ENCODE measurements at places on chromosomes 2 and 18.

DNA sequence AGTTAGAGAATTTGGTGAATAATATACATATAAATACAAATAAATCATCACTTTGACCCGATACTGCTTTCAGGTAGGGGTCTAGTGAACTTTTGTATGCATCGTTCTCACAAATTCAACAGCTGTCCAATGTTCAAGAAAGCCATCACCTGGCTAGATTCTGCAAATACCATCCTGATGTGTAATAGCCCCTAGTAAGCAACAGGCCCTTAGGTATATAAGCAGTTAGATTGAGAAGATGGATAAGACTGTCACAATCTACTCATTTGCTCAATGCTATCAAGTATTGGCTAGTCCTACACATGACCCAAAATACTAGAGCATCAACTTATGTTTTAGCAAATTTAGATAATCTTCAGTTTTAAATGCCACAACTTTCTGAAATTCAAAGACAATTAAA lies 20.7 kb upstream of the DSG1 start:
- no peak for DNase-seq

DNA sequence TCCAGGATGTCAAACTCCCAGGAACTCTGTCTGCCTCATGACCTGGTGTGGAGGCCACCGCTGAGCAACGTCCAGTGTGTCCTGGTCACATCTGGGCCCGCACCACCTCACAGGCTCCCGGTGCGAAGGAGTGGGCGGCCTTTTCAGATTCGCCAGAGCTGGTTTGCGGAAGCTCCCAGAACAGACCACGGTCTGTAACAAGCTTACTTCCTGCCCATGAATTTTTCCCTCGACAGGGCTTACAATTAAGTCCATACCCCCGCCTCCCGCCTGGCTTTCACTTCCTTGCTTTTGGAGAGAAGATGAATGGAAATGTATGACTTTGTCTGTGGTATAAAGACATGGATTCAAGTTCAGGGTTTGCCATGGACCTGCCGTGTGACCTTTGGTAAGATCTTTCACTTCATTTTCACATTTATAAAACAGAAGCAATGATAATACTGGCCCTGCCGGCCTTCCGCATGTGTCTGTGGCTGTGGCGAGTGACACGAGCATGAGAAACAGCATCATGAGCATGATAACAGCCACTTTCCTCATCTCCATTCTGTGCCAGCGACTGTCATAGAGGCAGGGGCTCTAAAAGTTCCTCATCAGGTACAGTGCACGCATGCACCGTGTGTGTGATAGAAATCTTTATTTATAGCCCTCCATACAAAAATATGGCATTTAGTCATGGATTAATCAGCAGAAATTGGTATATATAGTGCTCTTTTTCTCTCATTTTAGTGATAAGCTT lies 31.0 kb upstream of the KCNF1 start:
- DNase-seq, result no peak

DNA sequence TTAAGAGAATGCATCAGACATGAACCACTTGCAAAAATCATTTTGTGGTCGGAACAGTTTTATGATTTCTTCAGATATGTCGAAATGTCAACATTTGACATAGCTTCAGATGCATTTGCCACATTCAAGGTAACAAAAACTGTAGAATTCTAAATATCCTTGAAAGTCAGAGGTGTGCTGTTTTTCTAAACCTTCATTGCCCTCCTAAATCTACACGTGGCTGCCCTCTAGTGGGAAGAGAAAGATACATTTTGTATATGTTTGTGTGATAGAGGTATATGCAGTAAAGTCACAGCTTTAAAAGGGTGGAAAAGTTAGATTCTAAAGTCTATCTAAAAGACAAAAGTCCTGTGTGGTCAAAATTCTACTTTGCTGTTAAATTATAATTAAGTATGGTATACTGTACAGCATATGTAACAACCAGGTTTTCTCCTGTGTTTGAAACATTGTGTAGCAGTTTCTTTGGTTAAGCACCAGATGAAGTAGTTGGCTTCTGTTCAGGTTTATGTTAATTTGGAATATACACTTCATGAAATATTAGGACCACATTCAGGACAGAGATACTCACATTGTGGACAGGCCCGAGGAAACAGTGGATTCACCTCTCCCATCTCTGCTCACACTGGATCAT lies 65.9 kb upstream of the ITM2C start:
- peak; percentile 45 for DNase-seq

DNA sequence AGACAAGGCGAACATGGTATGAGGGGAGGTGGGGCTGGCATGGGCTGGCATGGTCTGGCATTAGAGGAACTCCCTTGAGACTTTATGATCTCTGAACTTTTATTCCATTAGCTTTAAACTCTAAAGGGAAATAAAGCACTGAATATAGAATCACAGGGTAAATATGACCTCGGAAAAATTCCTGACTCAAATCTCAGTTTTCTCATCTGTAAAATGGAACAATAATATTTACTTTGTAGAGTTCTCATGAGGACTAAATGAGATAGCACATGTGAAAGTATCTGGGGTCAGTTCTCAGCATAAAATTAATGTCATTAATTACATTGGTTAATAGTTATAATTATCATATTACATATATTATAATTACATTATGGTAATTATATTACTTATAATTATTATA lies 65.9 kb downstream of the ARHGAP25 start:
- DNase-seq, result no peak

DNA sequence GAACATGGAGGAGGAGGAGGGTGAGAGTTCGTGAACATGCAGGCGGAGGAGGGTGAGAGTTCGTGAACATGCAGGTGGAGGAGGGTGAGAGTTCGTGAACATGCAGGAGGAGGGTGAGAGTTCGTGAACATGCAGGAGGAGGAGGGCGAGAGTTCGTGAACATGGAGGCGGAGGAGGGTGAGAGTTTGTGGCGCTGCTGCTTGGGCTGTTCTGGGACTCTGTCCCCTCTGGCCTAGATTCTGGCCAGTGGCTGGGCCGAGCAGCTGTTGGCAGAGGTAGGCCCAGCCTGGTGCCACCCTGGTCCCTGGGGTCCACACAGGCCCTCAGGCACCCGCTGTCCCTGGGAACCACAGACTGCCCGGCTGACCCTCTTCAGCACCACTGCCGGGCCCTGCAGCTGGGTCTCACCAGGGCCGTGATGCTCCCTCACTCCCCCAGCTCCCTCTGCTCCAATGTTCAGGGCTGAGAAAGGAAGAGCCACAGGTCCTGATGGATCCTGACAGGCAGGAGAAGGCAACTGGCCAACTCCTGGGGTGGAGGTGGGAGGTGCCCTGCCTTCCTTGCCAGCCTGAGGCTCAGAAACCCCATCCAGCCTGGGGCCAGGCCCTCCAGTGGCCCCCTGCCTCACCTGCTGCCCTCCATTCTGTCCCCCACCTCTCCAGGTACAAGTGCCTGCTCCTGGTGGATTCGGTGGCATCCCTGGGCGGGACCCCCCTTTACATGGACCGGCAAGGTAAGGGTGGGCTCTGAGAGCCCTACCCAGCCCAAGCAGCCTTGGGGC lies 3.9 kb downstream of the AGXT start:
- DNase-seq, result no peak

- DNase-seq, result no peak
Observed at GRCh38 chr18:52069201-52069600, 270.8 kb upstream of the DCC start.

DNA sequence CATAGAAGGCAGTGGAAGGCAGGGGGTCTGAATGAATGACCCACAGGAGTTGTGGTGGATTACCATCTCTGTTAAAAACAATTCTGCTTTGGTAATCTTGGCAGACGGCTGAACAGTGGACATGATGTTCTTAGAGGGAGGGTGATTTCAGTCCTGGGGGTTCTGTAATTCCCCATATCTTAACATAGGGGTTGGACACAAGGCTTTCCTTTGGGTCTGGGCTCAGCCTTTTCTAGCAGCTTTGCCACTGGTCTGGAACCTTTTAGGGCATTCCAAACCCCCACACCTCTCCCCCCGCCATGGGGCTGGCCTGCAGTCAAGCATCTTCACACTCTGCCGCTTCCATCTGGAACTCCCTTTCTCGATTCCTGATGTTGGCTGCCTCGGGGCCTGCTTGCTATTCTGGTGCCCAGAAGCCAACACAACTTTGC lies 50.3 kb downstream of the RPL37A start:
- DNase-seq, result no peak

DNA sequence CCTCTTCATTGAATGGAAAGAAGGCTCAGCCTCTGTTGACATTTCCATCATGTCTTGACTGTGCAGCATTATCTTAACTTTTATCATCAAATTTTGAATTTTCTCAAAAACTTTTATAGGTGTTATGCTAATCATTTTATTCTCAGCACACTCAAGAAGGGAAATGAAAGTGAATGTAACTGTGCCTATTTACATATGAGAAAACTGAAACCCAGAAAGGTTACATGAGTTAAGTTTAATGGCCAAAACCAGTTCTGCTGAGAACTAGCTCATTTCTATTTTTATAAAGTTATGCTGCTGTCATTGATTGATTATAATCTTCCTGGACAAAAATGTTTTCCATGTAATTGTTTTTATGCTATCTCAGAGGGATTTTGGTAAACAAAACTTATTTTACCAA lies 618.8 kb upstream of the NRXN1 start:
- DNase-seq, result no peak

DNA sequence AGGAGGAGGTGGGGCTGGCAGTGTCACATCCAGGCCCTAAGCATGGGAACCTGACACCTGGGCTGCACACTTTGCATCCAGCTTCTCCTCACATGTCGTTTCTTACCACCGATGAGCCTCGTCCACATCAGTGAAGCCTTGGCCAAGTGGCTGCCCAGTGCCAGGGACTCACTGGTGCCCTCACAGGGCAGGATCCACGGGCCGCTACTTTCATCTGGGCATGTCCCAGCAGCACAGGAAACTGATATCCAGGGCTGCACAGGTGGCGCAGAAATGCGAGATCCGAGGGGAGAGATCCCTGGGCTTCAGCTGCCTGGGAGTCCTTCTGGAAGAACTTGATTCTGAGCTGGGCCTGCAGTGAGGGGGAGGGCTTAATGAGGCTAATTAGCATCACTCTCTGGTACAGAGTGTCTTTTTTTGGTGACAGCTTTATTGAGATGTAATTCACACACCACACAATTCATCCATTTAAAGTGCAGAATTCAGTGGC lies 291.6 kb upstream of the HDAC4 start:
- DNase-seq, result no peak

GRCh38 chr18:61203151-61203550 lies 130.1 kb upstream of the CDH20 start:
- DNase-seq, result no peak

- DNase-seq, result peak; percentile 3
Observed at GRCh38 chr2:24164416-24164973, 10.4 kb upstream of the FAM228A start.

DNA sequence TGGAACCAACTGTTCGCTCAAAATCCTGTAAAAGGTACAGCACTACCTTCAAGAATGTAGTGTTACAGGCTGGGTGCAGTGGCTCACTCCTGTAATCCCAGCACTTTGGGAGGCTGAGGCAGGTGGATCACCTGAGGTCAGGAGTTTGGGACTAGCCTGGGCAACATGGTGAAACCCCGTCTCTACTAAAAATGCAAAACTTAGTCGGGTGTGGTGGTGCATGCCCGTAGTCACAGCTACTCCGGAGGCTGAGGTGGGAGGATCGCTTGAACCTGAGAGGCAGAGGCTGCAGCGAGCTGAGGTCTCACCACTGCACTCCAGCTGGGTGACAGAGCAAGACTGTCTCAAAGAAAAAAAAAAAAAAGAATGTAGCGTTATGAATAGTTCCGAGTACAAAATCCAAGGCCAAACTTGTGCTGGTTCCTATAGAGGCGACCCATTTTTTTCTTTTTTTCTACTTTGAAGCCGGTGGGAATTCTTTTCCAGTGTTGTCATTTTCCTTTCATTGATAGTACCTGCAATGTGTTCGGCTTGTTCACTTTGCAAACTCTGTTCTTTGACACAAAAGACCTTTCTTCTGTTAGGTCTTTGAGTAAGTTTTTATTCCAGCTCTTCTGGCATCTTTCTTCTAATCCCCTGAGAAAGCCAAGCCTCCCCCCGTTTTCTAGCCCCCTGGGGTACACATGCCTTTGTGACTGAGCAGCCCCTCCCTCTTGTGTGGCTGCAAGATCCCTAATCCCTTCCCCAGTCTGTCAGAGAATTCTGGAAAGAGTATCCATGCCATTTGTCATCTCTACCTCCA lies 25.1 kb downstream of the INPP5D start:
- DNase-seq, result no peak

GRCh38 chr18:47264308-47264700 lies 12.8 kb upstream of the SKOR2 start:
- no peak for DNase-seq

GRCh38 chr2:132641819-132642218 lies 28.2 kb downstream of the LYPD1 start:
- no peak for DNase-seq

GRCh38 chr2:48721158-48721557 lies 34.4 kb downstream of the LHCGR start:
- DNase-seq, result no peak

- DNase-seq, result no peak
Observed at GRCh38 chr18:59708988-59709387, 11.8 kb upstream of the CCBE1 start.

GRCh38 chr2:206488623-206489022 lies 45.3 kb downstream of the ADAM23 start:
- no peak for DNase-seq

DNA sequence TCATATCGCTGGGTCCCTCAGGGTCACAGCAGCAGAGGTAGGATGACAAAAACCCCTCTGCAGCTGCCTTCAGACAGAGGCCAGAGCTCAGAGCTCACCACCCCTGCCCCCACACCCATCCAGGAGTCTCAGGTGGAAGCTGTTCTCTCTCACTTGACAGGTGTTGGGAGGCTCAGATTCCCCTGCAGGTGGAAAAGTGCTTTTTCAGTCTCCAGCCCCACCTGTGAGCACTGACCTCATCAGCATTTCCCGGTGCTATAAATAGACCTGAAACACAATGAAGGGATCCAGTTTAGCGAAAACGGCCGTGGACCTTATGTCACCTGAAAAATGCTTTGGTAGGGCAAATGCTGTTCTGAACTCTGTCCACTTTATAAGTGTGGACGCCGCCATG lies 254.9 kb downstream of the NDUFA10 start:
- DNase-seq, result no peak

GRCh38 chr18:5253910-5254309 lies 41.6 kb downstream of the ZBTB14 start:
- no peak for DNase-seq

GRCh38 chr2:101251844-101252407 lies 760 bp upstream of the CNOT11 start:
- peak; percentile 57 for DNase-seq

- DNase-seq, result no peak
Observed at GRCh38 chr2:29650631-29651097, 270.7 kb downstream of the ALK start.

GRCh38 chr2:170814533-170815230 lies 2.0 kb upstream of the GAD1 start:
- no peak for DNase-seq

DNA sequence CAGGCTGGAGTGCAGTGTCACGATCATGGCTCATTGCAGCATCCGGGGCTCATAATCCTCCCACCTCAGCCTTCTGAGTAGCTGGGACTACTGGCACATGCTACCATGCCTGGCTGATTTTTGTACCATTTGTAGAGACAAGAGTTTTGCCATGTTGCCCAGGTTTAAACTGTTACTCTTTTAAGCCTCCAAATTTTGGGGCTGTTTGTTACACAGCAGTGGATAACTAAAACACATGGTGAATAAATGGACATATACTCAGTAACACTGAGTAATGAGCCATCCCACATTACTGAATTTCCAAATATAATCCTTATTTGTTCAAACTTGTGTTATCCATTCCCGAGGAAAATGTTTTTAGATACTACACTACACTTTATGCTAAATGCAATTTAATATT lies 9.8 kb downstream of the ADCY3 start:
- no peak for DNase-seq

Data from SHP77 (cell line).